Cortex of kidney (tissue), 1 donor: ENCODE measurements at places on chromosomes 4 and X.

DNA sequence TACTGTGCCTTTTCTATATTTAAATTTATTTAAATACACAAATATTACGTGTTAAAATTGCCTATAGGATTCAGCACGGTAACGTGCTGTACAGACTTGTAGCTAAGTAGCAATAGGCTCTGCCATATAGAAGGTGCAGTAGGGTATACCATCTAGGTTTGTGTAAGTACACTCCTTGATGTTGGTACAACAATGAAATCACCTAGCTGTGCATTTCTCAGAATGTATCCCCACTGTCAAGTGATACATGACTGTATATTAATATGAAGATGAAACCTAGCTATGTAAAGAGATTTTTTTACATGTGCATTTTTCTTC lies 431.2 kb downstream of the KCTD8 start:
- DNase-seq = no peak

- DNase-seq = no peak
These were observed 13.5 kb upstream of the FOXO4 start for GRCh38 chrX:71082124-71082647.

GRCh38 chr4:56433280-56433679 lies 2.1 kb downstream of the PPAT start:
- DNase-seq = no peak

GRCh38 chr4:150973626-150974251 lies 41.3 kb downstream of the LRBA start:
- DNase-seq = no peak

GRCh38 chrX:17984415-17984814 lies 123.3 kb upstream of the RAI2 start:
- no peak for DNase-seq

DNA sequence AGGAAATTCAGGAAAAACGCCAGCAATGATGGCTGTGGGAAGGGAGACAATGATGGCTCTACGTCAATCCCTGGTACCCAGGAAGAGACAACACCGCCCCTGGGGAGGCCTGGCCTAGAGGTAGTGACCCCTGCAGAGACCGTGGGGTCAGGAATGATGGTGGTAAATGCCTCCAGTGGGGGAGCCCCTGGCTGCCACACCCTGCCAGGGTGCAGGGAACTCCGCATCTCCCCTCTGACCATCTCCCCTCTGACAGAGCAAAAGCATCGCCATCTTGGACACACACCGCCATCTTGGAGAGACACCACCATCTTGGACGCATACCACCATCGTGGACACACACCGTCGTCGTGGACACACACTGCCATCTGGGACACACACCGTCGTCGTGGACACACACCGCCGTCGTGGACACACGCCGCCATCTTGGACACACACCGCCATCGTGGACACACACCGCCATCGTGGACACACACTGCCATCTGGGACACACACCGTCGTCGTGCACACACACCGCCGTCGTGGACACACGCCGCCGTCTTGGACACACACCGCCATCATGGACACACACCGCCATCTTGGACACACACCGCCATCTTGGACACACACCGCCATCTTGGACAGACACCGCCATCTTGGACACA lies 9.9 kb downstream of the ASMTL start:
- no peak for DNase-seq

- DNase-seq = no peak
These were observed 23.5 kb upstream of the LRBA start for GRCh38 chr4:151038452-151039157.

GRCh38 chr4:101019313-101019712 lies 328.0 kb downstream of the PPP3CA start:
- DNase-seq = no peak

GRCh38 chrX:28552882-28553829 lies 34.1 kb upstream of the IL1RAPL1 start:
- DNase-seq = no peak

- DNase-seq = no peak
These were observed 69.7 kb downstream of the PDGFC start for GRCh38 chr4:156901871-156902270.

GRCh38 chrX:44967221-44967620 lies 94.2 kb downstream of the KDM6A start:
- no peak for DNase-seq

DNA sequence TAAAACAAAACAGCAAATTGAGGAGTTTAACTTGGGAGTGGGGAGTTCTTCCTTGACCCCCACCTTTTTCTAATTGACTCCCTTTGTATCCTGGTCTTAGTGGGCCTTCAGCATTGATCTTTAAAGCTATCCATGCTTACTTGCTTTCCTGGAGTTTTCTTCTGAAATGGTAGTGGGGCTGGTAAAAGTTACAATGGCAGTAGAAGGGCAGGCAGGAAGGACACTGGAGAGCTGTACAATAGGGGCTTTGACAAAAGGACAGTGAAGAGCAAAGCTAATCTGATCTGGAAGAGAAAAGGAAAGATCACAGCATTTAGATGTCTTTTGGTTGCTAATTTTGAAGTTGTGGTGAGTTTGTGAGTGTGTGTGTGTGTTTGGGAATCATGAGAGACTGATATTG lies 111.5 kb downstream of the MID1 start:
- no peak for DNase-seq

DNA sequence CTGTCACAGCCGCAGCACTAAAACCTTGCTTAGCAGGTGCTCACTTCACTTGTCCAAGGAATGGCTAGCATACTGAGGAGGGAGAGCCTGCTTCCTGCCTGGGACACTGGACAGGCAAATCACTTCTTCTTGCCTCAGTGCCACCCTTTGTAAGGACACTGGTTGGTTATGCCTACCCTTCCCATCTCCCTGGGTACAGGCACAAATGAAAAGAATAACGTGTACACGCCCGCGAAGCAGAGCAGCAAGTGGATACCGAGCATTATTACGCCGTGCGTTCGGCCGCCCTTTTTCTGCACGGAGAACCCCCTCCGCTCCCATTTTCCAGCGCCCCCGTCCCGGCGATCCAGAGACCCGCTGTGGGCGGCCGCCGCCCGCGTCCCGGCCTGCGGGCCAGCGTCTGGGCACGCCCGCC lies 338 bp upstream of the KLHL2 start:
- no peak for DNase-seq

- no peak for DNase-seq
These were observed 11.5 kb downstream of the ANKRD17 start for GRCh38 chr4:73247100-73247499.

GRCh38 chrX:1629244-1629643 lies 14.4 kb downstream of the ASMT start:
- no peak for DNase-seq

DNA sequence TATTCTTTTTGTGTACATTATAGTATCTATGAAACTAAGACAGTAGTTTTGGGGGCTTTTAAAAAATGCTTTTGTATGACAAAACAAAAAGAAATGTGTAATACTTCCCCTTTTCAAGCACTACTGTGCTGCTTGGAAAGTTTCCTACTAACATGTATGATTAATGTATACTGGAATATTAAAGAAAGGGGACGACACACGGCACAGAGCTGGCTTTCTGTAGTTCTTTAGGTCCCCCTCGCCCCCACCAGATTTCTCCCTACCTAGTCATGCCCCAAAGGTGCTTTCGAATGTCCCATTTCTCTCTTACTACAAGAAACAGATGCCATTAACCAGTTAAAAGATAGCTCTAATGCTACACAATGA lies 1.6 kb upstream of the AP1S2 start:
- DNase-seq = no peak

GRCh38 chr4:23368081-23368697 lies 521.7 kb downstream of the PPARGC1A start:
- no peak for DNase-seq

GRCh38 chr4:52618795-52619590 lies 40.1 kb downstream of the USP46 start:
- DNase-seq = no peak

- DNase-seq = no peak
These were observed 129.7 kb downstream of the PLS3 start for GRCh38 chrX:115690511-115691216.

- DNase-seq = no peak
These were observed 78.0 kb downstream of the SLC10A6 start for GRCh38 chr4:86771141-86771540.

- no peak for DNase-seq
These were observed 126.2 kb downstream of the SLC39A8 start for GRCh38 chr4:102219129-102219528.

- DNase-seq = no peak
These were observed 183.6 kb downstream of the MGST2 start for GRCh38 chr4:139849219-139849618.

DNA sequence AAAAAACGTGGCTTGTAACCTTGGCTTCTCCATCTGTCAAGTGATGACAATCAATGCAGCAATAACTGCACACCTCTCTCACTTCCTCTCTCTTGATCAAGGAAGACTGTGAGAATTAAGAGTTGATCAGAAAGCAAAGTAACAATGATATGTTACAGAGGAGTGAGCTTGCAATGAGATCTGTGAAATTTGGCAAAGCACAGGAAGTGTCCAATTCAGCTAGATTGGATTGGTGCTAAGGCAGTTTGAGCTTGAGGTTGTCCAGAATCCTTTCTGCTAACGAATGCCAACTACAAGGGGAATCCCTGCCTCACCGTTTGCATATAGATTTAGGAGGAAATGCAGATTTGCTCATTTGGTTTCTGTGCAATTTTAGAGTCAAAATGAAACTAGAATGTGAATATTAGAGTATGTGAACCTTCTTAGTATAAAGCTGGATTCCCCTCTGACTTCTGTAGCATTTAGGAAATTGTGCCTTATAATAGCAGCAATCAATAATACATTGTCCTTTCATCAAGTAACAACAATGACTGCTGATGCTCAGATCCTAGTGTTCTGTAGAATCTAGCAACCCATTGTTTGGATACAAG lies 346.4 kb downstream of the PTTG2 start:
- DNase-seq = no peak

DNA sequence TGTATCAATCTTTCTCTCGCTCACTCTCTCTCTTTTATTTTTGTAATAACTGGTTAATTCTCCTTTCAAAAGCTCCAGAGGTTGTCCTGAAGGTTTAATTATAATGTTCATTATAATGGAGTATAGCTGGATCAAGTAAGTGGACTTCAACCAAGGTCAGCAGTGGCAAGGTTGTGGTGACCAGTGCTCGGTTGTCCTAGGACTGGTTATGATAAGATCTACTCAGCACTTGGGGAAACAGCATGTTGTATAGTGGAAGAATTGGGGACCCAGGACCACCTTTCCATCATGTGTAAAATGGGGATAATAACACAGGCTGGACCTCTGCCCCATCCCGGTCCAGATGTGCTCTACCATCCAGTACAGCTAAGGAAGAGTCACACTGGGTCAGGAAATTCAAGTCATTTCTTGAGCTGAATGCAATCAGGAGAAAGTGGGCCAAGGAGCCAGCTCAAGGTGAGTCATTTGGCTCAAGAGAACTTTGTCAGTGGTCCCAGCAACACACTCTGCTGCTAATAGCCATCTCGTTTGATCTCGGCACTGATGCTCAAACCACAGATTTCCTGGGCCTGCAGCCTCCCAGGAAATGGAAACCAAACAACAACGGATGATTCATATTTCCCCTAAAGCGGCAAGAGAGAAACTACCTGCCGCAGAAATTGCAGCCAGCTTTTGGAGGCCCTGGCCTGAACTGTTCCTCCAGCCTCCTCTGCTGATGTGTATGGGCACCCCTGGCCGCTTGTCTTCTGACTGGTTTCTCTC lies 123.6 kb upstream of the RBPJ start:
- no peak for DNase-seq

DNA sequence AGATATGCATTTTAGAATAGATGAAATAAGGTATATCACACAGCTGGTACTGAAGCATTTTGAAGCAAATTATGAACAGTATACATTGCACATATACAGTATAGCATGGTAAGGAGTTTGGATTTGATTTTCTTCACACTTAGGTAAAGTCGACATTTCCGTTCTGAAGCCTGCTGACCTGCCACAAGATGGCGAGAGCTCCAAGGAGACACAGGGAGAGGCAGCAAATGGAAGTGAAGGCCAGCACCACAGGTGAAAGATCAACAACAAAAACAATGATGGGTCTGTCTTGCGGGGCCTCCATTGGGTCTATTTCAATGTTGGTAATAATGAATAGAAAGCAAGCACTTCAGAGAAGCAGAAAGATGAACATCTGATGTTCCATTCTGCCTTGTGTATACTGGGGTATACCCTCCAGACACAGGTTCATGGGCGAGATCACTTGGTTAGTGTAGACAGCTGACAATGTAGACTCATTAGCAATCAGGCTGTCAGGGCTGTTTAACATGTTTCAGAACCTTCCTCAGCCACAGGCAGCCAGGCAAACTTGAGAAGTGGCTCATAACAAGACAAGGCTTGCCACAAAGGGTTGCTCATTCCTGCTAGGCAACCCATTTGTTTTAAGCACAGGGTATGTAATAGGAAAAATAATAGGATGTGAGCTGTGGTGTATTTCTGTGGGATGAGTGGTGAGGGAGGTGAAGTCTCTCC lies 21.4 kb upstream of the NOX1 start:
- DNase-seq = no peak

- DNase-seq = no peak
These were observed 1.4 kb downstream of the ELOVL6 start for GRCh38 chr4:110196871-110197528.

GRCh38 chrX:78754917-78755316 lies 7.4 kb downstream of the LPAR4 start:
- no peak for DNase-seq

GRCh38 chrX:136546371-136546781 lies 14.4 kb downstream of the VGLL1 start:
- no peak for DNase-seq

DNA sequence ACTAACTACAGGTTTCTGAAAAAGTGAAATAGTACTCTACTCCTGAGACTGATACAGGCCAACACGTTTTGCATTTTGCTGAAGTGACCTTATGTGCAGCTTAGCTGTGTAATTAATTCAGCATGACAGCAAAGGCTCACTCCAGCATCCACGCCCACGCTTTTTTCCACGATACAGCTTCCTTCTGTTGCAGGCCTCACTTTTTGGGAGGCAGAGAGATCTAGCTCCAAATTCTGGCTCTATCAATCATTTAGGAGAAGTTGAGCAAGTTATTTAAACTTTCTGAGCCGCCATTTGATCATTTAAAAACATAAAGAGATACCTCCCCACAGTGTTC lies 160.3 kb downstream of the AFAP1 start:
- no peak for DNase-seq

- no peak for DNase-seq
These were observed 93.3 kb downstream of the PHOX2B start for GRCh38 chr4:41655177-41655576.
